ENCODE measurements at places on chromosomes 3 and 15.

- no peak for DNase-seq
These were observed 122.0 kb upstream of the PROK2 start for GRCh38 chr3:71906976-71907375.

DNA sequence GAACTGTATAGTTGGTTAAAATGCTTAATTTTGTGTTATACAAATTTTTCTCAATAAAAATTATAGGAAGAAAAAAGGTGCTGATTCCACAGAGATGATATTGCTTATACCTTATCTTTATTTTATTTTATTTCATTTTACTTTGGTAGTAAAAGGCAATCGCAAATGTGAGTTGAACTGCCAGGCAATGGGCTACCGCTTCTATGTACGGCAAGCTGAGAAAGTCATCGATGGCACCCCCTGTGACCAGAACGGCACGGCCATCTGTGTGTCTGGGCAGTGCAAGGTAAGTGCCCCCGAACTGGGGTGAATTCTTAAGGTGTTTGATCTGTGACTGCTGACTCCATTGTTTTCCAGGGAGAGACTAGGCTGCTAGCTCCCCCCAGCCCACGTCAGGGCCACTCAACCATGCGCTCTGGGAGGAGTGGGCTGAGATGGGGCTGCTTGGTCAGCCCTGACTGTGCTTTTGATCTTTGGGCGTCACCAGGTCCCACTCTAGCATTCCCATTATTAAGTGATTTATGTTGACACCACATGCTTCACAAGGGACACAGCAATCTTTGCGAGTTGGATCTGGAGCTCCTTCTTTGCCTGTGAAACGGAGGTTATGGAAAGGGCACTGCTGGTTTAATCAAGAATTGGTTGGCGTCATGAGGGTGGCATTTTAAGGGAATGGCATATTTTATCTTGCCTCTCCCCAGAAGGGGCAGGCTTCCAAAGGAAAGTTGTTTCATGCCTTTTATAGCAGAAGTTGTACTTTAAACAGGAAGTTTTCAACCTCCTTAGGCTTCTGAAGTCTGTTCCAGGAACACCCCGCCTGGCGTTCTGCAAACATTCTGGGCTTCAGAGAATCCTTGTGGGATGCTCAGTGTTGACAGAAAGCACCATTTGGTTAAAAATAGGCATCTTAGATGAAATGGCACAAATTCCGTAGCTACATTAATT, 296.5 kb downstream of the THSD4 start:
- DNase-seq, result no peak

GRCh38 chr15:101535170-101535902, 45.8 kb upstream of the PCSK6 start:
- no peak for DNase-seq

GRCh38 chr15:48940508-48940907, 23.2 kb downstream of the SHC4 start:
- DNase-seq, result no peak

- no peak for DNase-seq
These were observed 35.3 kb upstream of the PSMD6 start for GRCh38 chr3:64058566-64058965.

DNA sequence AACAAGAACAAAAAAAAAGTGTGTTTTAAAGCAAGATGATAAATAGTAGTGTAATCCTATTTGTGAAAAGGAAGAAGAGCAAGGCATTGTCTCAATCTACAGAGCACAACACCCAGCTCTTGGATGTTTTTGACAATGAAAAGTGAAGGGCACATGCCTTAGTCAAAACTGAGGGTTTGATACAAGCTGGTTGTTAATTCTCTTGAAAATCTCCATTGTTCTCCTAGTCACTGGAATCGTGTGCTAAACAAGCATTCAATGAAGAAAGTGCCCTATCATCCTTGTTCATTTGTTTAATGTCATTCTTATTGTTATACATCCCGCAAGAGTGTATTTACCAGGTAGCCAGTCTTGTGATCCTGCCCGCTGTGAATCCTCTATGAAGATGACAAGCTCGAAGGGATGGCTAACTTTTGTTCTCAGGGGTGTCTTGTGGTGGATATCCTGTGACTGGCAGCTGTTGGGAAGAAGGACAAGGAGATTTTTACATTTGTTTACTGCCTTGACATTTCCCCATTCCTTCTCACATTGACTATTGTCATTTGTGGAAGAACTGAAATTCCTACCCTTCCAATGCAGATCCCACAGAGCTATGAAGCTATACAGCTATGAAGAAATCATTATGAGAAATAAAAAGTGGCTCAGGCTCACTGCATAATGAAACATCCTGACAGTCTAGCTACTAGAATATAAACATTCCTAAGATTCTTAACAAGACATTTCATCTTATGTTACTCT, 175.9 kb downstream of the VGLL3 start:
- no peak for DNase-seq

DNA sequence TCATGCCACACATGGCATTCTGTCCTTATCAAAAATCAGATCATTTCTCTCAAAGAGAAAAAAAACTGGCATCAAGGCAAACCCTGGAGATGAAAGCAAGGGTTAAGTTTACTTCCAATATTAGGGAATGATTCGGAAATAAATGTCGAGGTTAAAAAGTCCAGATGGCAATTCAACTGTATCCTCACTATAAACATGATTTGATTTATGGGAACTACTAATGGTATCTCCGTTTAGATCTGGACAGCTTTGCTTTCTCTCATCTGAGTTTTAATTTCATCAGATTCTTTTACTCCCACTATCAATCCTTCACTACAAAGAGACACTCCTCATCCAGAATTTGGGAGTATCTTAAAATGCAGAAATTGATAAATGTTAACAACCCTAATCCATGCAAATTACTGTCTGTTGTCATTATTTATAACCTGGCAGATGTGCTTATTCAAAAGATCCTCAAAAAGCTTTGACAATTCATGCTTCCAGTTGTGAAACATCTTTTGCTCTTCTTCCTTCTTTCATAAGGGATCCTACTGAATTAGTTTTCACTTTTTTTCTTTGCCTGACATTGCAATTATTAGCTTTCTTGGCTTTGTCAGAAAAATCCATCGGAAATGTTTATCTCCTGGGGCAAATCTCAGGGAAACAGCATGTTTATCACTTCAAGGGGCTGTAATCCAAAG, 903.2 kb downstream of the MCTP2 start:
- DNase-seq, result no peak

GRCh38 chr3:37210230-37210629, 35.8 kb upstream of the LRRFIP2 start:
- DNase-seq, result no peak

- DNase-seq, result peak; percentile 7
These were observed 25.4 kb upstream of the SLC25A26 start for GRCh38 chr3:66195347-66195783.

- DNase-seq, result no peak
These were observed 316.6 kb downstream of the CGGBP1 start for GRCh38 chr3:87742250-87742649.

DNA sequence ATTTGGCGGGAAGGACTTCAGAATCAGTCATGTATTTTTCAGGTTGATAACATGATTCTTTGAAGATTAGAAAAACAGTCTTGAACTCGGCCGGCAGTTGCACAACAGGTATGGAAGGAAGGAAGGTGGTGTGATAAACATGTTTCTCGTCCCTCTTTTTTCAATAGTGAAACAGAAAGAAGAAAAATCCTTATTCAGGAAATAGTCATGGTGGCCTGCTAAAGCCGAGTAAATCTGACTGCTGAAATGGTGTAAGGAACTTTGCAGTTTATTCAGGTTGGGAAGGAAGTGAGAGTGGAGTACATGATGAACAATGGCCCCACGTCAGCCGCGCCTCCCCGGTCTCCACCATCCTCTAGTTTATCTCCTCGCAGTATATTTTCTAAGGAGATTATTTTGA, 6.7 kb downstream of the RASGRP1 start:
- DNase-seq, result no peak

DNA sequence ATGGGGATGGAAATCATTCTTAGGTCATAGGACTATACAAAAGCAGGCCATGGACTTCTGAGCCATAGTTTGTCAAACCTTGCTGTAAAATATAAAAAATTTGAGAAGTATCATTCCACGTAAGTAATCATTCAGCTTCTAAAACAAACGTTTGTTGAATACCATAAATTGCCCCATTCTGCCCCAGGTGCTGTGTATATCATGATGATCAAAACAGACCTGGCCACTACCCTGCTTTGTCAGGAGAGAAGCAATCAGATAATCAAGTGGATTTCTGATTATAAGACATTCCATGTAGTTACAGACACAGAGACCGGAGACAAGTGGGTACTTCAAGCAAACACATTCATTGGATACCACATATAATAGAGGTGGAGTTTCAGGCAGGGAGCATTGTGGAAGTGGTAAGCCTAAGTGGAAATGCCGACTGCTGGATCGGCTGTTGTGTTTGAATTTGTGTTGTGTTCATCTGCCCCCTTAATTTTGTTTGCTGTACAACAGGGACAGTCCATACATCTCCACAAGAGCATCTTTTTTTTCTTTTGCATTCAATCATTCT, 61.7 kb downstream of the TGFBR2 start:
- no peak for DNase-seq

- DNase-seq, result no peak
These were observed 61.9 kb upstream of the RASGRP1 start for GRCh38 chr15:38626443-38627050.

DNA sequence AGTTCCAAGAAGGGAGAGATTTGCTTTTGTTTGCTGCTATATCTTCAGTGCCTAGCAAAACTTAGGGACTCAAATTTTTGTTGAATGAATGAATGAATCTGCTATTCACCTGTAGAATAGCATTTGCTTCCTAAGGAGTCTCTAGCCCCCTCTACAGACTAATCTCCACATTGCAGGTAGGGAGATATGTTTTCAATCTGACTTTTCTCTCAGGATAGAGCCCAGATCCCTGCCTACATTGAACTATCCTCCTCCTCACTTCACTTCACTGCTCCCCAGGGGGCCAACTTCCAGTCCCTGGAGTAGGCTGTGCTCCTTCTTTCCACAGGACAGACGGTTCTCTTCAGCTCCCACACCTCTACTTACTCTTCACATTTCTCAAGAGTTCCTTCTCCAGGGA, 81.9 kb upstream of the PTX3 start:
- no peak for DNase-seq

DNA sequence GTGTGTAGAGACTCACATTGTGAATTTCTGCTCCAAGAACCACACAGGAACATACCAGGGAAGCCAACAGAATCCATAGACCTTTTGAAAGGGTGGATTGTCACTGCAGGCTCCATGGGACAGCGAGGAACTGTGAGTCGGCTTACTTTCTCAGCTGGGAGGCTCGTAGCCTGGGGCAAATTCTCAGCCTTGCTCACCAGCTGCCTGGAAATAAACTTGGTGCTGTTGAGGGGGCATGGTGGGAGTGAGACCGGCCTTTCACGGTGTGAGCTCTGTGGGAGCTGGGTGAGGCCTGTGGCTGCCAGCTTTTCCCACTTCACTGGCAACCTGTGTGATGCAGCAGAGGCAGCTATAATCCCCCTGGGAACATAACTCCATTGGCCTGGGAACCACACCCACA, 146.6 kb upstream of the P2RY1 start:
- DNase-seq, result no peak

GRCh38 chr3:34783876-34784275, 855.4 kb upstream of the ARPP21 start:
- DNase-seq, result no peak

- no peak for DNase-seq
These were observed 67.1 kb downstream of the AAGAB start for GRCh38 chr15:67187351-67187854.

DNA sequence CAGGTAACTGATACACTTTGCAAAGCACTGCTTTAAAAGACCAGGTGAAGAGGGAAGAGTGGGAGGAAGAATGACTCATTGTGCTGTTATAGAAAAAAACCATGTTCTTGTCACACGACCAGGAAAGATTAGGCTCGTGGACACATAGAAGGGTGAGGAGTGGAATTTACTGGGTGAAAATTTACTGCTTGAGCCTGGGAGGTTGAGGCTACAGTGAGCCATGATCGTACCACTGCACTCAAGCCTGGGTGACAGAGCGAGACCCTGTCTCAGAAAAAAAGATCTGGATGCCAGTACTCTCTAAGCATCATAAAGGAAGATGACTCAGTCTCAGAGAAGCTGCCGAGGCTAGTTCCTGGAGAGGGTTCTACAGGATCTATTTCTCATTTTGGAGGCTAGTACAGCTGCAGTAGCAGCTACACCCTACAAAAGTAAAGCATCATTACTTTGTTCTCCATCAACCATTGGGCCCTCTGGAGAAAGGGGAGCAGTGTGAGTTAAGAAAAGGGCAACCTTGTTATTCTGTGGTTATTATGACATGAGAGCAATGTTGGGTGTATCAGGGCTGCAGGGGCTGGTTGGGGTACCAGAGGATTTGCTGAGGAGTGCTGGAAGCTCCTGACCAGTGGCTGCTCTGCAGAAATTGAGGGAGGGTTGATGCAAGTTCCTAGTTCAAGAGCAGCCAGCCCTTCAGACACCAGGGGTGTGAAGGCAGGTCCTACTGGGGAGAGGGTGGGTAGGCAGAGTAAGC, 75.4 kb downstream of the CMTM8 start:
- no peak for DNase-seq

DNA sequence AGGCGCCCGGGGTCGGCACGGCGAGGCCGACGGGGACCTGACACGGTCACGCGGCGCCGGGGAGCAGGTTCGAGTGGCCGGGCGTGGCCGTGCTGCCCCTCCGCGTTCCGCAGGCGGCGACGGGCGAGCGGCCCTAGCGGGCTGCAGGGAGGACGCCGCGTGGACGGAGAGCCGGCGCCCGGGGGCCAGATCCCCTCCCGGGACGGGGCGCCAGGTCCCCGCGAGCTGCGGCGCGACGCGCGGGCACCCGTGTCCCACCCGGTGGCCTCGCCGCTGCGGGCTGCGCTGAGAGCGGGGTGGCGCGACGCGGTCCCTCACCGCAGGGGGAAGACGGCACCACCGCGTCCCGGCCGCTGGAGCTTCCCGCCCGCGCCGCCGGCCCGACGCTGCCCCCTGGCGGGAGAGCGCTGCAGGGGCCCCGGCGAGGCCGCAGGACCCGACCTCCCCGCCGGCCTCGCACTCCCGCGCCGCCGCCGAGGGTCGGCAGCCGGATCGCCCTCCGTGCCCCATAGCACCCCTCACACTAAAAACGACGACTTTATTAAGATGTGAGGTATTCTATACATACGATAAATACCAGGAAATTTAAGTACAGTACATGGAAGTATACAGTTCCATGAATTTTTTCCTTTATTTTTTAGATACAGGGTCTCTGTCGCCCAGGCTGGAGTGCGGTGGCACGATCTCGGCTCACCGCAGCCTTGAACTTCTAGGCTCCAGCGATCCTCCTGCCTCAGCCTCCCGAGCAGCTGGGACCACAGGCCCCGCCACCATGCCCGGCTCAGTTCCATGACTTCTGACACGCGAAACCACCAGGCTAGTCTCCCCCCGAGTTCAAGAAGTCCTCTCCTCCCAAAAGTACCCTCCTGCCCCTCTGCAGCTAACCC, 1.3 kb upstream of the PIGZ start:
- DNase-seq, result no peak

- no peak for DNase-seq
These were observed 1.9 kb downstream of the RUBCN start for GRCh38 chr3:197734667-197735318.

- DNase-seq, result no peak
These were observed 165.7 kb downstream of the ZNF385D start for GRCh38 chr3:21585216-21585740.

- DNase-seq, result no peak
These were observed 213.4 kb downstream of the ERC2 start for GRCh38 chr3:56254835-56255234.

Data from stimulated activated CD8-positive, alpha-beta memory T cell treated with anti-CD3 and anti-CD28 coated beads, Interleukin-7, amount 100 ng/mL, for 48 hours (primary cell).